ENCODE measurements at places on chromosomes 7 and 10.

DNA sequence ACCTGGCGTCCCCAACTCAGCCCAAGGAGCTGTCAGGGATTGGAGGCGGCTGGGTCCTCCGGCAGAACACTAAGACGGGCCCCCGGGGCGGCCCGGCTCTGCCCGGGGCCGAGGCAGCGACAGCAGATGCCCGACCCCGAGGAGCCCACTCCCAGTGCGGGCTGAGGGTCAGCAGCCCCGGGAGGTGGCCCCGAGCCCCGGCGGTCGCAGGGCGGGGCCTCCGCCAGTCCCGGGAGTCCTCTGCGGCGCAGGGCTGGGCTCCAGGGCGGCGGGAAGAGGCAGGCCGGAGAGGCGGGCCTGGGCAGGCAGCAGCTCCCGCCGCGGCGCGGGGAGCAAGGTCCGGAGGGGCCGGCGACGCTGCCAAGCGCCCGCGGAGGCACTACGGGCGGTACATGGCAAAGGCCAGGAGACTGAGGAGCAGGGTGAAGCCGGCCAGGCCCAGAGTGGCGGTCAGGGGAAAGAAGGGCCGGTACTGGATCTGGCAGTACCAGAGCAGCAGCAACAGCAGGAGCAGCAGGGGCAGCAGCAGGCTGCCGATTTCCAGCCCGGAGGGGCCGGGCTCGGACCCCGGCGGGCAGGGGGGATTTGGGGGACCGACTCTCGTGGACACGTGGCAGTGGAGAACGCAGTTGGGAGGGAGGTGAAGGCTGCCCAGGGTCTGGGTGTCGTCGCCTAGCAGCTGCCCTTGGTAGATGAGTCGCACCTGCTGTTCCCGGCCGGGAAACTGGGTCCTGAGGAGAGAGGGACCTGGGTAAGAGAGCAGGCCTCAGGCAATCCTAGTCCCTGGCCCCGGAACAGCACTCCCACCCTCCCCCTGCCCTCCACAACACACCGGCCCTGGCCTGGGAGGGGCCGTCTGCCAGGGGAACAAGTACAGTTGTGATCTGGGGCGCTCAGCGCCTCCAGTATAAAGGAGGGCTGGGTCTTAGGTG is 827 bp upstream of the FASTK start:
- DNase-seq = no peak

DNA sequence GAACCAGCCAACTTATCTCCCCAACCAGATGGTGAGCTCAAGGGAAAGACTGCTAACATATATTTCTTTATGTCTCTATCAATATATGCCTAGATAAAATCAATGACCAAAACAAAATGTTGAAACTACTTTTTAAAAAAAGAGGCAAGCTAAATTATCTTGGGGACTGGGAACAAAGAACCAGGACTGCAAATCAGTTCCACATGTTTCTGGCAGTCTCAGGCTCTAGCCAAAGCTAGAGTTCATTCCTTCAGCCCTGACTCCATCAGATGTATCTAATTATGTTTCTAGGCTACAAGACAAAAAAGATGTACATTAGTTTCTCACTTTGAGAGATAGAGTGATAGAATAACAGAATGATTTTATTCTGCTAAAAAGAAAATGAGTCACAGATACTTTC is 1290.3 kb upstream of the SORCS1 start:
- DNase-seq = no peak

- no peak for DNase-seq
Measured at GRCh38 chr10:4947039-4947634, 16.1 kb upstream of the AKR1C1 start.

GRCh38 chr10:46294641-46295220 is 7.9 kb downstream of the ANTXRL start:
- no peak for DNase-seq

GRCh38 chr7:85039196-85039923 is 147.5 kb downstream of the SEMA3D start:
- no peak for DNase-seq

- no peak for DNase-seq
Measured at GRCh38 chr10:88830643-88831268, 20.9 kb downstream of the ANKRD22 start.

DNA sequence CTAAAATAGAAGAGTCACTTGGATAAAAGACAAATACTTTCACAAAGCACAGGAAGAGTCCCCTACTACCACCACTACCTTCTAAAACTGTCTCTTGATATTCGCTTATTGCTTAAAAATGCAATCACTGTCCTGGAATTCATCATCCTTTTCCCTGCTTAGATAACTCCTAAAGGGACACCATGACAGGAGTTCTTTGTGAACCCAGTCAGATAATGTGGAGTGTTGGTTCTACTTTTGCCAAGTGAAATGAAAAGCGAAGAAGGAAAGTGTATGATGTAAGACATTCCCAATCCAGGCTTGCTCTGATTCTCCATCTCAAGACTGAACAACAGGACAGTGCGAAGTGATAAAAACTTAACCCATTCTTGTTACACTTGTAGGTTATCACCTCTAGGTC is 103.0 kb downstream of the MTERF1 start:
- no peak for DNase-seq

- no peak for DNase-seq
Measured at GRCh38 chr10:35089611-35090161, 455 bp downstream of the CUL2 start.

DNA sequence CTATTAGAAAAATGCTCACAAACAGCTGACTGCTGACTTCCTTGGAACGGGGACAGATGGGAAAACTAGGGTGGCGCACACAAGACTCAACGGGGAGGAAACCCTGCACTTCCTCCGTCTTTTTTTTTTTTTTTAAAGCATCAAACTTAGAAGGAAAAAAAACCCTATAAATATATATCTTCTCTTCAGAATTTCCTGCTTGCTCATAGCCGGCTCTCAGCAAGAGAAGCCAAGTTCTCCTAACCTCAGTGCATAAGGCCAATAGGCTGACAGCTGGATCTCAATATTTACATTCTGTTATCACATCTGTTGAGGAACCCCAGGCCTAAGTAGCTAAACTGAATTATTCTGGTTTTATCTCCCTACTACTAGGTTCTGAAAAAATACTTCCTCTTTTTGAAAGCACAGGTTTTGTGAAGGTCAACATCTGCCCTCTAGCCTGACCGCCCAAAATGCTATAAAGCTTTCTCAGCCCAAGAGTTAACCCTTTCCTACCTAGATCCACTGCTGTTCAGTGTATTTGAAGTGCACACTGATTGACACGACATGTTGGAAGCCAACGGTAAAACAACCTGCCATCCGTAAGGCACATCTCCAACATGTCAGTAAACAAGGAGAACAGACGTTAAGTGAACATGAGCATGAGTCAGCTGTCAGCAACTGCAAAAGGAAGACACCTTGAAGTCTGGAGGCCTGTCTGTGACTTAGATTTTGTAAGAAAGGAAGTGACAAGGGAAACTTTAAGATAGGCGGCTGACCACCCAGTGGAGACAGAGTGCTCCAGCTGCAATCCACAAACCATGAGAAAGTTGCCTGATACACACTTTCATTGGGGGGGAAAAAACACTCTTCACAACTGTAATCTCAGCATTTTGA is 83.8 kb downstream of the EBLN1 start:
- no peak for DNase-seq

- DNase-seq = no peak
Measured at GRCh38 chr10:71687077-71687476, 32.5 kb downstream of the C10orf105 start.

DNA sequence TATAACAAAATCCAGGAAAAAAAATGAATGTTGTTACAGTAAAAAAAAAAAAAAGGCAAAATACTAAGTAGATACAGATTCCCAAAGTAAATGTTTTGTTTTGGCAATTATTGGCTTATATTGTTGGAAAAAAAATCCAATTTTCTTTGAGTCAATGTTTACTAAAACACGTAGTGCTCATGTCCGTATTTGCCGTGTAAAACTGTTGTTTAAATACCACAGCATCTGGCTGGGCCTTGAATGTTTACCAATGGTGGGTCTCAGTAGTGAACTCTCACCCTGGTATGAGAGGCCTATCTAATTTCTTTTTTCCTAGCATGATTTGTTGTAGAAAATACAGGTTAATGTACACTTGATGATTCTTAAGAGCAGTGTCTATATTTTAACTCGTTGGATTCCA is 41.4 kb upstream of the SLC26A5 start:
- no peak for DNase-seq

DNA sequence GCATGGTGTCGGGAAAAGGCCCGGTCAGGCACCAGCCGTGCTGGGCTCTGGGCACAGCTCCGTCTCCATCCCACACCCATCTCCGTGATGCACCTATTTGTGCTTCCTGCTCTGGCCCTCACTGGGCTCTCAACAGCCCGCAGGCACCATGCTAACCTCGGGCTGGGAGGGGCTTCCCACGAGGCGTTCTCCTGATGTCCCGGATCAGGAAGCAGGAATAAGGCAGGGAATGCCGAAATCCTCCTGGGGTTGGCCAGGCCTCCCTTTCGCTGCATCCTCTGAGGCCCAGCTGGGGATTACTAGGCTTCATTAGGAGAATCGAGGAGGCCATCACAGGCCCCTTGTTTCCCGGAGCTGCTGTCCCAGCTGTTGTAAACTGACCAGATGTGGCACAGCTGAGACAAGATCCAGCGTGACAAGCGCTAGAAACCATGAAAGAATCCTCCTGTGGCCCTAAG is 72.0 kb downstream of the FAM53B start:
- DNase-seq = no peak

- DNase-seq = no peak
Measured at GRCh38 chr7:39620486-39620885, 2.9 kb upstream of the RALA start.

- DNase-seq = no peak
Measured at GRCh38 chr7:47428768-47429472, 153.0 kb downstream of the TNS3 start.

GRCh38 chr10:88411772-88412349 is 171.3 kb downstream of the RNLS start:
- DNase-seq = no peak

- no peak for DNase-seq
Measured at GRCh38 chr7:45267262-45267661, 109.7 kb downstream of the RAMP3 start.

GRCh38 chr10:95312986-95313495 is 22.2 kb upstream of the PDLIM1 start:
- no peak for DNase-seq

DNA sequence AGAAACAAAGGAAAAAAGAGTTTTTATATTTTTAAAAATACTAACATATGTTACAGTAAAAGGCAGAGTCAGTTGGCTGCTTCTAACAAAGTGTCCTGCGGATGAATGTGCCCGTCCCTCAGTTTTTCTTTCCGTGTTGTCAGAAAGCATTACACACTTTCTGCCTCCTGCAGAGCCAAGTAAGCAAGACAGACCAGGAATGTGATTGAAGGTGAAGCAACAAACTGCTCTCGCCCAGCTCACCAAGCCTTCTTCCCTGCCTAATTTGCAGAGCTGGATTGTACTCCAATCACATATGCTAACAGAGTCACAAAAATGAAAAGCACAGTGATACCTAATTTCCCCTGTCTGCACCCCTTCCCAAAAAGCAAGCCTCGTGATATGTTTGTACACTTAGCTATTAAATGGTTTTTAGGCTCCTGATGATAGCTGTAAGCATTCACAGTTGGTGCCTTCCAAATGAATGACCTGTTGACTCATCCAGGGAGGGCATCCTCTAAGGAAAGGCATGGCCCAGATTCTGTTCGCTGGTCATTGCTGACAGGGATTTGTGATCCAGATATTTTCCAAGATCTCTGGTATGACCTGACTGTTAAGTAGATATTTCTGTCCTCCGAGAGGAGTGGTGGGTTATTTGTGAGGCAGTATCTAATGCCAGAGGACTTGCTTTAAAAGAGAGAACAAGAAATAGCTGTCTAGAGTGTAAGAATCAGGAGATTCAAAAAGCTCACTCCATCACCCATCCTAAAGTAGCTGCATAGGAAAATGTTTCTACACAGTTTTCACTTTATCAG is 187.3 kb upstream of the PLXDC2 start:
- DNase-seq = no peak

GRCh38 chr10:94645285-94645684 is 38.2 kb upstream of the CYP2C18 start:
- DNase-seq = no peak

DNA sequence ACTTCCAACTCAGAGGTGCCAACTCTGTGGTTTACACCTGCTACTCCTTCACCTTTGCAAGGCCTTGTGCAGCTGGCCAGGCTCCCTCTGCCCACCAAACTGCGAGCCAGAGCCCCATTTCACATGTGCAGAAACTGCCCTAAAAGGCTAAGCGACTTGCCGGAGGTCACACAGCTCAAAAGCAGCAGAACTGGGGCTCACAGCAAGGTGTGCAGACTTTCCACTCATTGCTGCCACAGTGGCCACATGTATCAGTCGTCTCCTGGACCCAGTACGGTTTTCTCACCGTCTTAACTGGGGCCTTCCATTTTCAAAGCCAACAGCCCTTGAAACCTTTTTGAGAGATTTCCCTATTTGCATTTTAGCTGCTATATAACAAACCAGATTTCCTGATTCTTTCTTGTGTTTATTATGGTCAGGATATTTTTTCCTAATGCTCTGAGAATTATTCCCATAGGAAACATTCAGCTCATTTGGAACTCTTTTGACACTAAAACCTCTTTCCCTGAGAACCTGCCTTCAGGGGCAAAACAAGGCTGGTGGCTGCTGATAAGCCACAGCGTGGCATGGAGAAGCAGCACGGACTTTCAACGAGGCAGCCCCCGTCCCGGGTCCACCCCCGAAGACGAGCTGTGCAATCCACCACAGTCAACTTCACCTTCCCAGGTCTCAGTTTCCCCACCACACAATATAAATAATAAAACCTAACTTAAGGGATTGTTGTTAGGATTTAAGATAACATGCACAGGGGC is 29.9 kb downstream of the SORBS1 start:
- no peak for DNase-seq

GRCh38 chr7:135091717-135092116 is 56.2 kb upstream of the TMEM140 start:
- no peak for DNase-seq

GRCh38 chr7:142469696-142470543 is 212.1 kb upstream of the PRSS58 start:
- DNase-seq = no peak

DNA sequence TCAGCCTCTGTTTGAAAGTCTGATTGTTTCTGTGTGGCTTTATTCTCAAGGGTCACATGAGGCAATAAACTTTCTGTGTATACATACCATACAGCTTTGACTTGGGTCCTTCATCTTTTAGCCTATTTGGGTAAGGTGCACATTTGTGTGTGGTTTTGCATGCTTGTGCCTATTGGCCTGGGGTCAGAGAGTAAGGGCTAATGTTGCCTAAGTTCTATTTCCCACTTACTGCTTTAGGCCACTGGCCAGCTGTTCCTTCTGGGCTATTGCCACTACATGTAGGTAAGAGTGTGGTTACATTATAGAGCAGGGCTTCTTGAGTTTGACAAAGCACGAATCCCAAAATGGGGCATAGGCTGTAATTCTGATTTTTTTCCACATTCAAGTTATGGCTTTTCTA is 21.8 kb downstream of the BBIP1 start:
- DNase-seq = no peak

DNA sequence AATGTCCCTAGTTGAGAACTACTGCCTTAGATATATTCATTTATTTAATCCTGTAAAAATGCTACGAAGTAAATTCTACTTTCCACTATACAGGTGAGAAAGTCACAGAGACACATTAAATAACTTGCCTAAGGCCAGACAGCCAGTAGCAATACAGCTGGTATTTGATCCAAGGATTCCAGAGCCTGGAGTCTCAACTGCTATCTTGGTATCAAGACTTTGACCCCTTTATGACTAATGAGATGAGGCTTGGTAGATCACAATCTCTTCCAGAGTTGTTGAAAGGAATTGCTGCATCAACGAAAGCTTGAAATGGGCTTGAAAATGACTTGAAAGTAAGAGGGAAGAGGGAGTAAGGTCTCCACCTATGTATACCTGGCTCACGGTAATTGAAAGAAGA is 83.3 kb downstream of the ORC5 start:
- no peak for DNase-seq

- no peak for DNase-seq
Measured at GRCh38 chr10:60203993-60204618, 185.6 kb downstream of the ANK3 start.
